ENCODE measurements at places on chromosomes 7 and 10.

- no peak for DNase-seq
These were observed 245.6 kb downstream of the MAD1L1 start for GRCh38 chr7:1987084-1987535.

DNA sequence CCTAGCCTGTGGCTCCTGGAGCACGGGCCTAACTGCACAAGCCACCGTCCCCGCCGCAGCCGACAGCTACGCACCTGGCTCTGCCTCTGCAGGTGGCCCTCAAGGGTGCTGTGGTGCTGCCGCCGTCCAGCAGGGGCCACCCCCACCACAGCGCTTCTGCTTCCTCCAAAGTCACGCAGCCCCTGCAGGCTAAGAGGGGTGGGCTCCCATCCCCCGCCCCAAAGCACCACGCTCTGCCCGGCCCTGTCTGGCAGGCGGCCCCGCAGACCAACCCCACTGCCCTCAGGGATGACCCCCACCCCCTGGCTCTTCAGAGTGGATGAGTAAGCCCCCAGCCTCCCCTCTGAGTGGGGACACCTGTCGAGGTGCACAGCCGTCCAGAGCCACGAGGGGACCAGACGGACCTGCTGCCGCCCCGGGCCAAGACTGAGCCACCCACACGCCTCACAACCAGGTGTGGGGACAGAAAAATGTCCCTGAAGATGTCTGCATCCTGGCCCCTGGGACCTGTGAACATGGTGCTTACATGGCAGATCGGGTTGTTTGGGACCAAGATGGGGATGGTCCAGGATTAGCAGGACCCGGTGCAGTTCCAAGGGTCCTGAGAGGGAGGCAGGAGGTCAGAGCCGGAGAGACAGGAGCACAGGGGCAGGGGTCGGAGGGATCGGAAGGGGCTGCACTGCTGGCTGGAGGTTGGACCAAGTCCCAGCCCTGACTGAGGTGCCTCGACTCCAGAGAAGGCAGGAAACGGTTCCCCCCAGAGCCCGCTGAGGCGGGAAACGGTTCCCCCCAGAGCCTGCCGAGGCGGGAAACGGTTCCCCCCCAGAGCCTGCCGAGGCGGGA is 9.0 kb upstream of the ADAP1 start:
- DNase-seq, result no peak

GRCh38 chr10:20993389-20993788 is 96.3 kb upstream of the NEBL start:
- DNase-seq, result no peak

GRCh38 chr10:60728056-60728455 is 50.2 kb upstream of the CDK1 start:
- DNase-seq, result no peak

GRCh38 chr10:12685261-12686058 is 316.1 kb downstream of the CCDC3 start:
- DNase-seq, result no peak

DNA sequence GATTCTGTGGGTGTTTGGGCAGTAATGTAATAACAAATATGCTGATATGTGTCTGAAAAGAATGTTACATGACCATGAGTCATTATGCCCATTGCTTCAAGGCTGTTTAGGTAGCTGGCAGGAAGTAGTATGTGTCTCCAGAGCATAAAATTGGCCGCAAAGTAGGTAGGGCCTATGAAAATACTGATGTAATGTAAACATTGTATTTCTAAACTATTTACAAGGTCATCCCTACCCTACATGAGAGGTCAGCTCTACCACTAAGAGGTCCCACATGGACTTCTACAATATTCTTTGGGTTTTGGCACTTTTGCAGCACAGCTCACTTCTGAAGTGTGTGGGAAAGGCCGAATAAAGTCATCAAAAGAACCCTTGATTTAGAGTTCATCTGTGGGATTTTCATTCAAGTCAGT is 301.9 kb downstream of the AHR start:
- DNase-seq, result no peak

DNA sequence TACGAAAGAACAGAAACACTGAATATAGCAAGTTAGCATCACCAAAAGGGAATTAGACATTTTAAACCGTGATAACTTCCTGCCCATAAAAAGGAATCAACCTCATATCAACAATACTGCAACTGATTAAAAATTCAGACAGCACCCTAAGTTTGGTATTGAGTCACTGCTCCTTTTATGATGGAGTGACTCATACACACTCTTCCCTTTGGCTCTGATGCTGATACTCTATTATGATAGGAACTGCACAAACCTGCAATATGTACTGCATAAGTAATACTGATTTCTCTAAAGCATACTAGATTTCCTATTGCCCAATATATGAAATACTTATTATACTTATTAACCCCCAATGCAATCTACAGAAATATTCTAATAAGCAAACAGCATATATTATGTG is 118.7 kb downstream of the PARD3 start:
- no peak for DNase-seq

DNA sequence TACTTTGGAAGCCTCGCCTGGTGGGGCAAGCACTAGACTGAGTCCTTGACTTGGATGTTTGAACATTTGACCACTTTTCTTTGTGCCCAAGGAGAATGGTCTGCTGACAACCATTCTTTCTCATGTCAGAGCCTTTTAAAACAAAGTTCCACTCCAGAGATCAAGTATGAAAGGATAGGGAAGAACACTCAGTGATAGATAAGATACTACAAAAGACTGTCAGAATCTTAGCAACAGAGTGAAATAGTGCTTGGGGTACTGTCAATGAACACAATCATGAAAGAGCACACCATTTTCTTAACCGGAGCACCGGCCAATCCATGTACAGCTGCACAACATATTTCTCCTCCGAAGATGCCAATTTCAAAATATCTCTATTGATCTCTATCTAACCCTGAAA is 82.8 kb upstream of the ADO start:
- no peak for DNase-seq

DNA sequence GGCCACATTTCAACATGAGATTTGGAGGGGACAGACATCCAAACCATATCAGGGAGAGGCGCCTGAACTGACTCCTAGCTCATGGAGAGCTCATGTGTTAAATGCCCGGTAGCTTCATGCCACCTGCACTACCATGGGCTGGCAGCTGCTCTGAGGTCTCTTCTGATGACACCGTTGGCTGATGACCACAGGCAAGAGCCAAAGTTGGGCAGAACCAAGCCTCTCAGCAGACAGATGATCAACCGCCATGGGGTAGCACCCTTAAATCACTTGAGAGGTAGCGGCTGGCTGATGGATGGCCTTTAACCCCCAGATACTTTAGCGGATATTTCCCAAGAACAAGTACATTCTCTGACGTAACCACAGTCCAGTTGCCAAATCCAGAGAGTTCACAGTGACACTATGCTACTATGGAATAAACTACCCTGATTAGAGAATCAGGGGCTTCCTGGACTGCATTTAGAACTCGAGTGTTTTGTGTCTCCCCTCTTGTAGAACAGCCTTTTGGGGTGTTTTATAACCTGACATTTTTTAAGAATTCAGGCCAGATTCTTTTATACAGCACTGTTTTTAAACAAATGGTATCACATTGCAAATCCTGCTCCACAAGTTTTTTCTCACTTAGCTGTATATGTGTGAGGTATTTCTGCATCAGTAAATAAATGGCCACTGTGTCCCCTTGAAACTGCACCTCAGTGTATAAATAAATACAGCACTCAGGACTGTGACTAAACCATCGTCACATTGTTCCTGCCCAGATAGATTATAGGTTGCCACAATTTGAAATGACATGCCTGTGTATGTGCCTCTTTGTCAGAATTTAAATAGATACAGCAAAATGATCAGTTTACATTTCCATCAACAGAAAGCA is 30.8 kb upstream of the DRGX start:
- no peak for DNase-seq

DNA sequence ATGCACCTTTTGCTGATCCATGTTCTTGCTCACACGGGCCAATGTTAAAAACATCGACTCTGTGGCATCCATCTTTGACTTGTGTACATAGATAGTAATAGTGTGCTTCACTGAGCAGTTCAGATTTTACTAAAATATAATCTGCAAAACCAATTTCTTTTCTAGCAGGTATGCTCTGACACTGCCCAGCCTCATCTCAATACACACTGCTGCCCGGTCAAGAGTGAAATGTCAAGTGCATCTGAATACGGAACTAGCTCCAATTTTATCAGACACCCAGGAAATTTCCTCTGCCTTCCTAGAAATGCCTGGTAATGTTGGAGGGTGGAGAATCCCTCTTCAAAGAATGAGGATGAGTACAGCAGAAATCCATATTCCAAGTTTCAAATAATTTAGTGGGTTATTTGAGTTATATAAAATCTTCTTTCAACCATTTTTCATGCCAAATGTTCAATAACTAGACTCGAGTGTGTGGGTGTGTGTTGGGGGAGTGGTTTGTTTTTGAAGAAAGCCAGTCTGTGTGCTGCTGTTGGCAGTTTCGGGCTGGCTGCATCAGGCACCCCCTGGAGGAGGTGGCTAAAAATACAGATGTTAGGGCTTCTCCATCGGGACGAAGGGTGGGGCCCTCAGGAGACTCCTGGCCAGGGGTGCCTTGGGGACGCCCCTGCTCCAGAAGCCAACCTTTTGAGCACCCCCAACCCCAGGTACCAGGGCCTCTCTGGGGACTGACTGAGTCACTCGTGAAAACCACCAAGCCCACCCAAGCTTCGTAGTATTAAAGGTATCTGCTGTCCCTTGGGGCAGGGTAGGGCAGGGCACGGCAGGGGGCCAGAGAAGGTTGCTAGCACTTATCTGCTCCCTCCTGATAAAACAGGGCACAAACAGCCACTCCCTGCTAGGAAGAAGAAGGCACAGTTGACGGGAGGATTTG is 15.4 kb downstream of the CTBP2 start:
- DNase-seq, result peak; percentile 14

DNA sequence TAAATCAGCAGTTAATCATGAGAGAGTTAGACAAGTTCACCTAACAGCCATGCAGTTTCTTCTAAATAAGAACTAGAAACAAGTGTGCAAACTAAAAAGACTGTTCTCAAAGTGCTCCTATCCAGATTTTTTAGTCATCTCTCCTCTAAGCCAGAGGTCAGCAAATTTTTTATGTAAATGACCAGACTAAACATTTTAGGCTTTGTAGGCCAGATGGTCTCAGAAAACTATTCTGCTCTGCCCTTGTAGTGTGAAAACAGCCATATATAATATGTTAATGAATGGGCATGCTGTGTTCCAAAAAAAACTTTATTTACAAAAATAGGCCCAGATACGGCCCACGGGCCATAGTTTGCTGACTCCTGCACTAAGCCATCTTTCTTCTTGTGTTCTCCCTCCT is 263.0 kb upstream of the LRRN3 start:
- no peak for DNase-seq

DNA sequence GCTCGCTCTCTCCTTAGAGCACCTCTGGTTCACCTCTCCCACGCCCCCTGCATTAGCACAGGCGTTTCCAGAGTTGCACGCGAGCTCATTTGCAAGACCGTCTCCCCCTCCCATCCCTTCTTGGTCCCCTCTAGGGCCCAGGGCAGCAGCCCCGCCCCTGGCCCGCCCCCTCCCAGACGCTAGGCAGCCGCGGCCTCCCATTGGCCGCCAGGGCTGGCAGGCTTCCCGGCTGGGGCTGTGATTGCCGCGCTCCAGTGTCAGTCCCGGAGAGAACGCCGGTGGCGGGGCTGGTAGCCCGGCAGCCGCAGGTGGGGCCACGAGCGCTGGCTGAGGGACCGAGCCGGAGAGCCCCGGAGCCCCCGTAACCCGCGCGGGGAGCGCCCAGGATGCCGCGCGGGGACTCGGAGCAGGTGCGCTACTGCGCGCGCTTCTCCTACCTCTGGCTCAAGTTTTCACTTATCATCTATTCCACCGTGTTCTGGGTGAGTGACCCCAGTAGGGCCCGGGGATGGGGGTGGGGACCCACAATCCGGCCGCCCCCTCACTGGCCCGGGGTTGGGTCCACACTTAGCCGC is at the start of gene TSPAN15:
Gene TSPAN15 (plus strand): TSS at position 257 of the 575 bp plus-strand sequence. CDS start 130 bp downstream, at position 387.
- peak; percentile 90 for DNase-seq

- DNase-seq, result peak; percentile 74
These were observed 104.4 kb upstream of the ZNF92 start for GRCh38 chr7:65269150-65269856.

- DNase-seq, result no peak
These were observed 198.4 kb downstream of the PCLO start for GRCh38 chr7:82964150-82964882.

DNA sequence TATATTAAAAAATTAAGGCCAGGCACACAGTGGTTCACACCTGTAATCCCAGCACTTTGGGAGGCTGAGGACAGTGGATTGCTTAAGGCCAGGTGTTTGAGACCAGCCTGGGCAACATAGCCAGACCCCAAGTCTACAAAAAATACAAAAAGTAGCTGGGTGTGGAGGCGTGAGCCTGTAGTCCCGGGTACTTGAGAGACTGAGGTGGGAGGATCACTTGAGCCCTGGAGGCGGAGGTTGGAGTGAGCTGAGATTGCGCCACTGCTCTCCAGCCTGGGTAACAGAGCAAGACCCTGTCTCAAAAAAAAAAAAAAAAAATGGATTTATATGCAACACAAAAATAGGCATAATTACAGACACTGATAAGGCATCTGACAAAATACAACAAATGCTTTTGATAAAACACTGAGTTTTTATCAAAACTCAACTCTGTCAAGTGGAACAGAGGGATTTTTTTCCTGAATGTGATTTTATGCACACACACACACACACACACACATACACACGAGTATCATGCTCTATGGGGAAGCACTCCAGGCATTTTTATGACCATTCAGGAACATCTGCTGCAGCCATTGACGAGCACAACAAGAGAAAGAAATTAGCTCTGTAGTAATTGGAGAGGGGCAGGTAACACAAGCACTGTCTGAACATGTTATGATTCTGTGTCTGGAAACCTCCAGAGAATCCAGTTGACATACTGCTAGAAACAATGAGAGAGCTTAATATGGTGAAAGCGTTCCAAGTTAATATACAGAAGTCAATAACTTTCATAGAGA is 193.1 kb downstream of the WDR37 start:
- peak; percentile 88 for DNase-seq

GRCh38 chr7:5495581-5496375 is 72.1 kb upstream of the TNRC18 start:
- DNase-seq, result no peak

- DNase-seq, result no peak
These were observed 20.8 kb upstream of the CDH23 start for GRCh38 chr10:71375952-71376351.

DNA sequence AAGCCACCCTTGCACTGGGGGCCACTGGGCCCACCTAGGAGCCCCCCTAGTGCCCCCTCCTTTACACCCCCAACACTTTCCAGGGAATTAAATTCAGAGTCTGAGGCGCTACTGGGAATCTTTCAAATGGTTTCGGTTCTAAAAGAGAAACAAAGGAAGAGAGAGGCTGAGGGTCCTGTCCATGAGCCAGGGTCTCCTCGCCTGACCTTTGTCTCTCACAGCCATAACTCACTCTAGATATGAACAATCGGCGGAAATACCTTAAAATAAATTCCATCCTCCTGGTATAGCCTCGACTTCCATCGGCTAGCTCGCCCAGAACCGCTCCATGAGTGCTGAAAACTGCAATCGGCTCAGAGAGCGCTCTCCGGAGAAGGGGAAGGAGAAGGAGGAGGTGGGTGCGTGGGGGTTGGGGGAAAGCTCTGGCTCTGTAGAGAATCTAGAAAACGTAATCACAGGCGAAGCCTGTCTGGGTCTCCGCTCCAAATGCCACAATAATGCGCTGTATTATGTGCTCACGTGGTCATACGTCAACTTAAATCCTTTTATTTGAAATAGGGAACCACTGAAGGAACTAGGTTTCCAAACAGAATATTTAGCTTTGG is 12.6 kb downstream of the HOXA4 start:
- DNase-seq, result no peak

Data from DMS153 (cell line).